Mammary epithelial cell (primary cell): ENCODE measurements at places on chromosomes 5 and 9.
A peak's percentile ranks its signal among the peaks of the same experiment; 100 is the strongest.

DNA sequence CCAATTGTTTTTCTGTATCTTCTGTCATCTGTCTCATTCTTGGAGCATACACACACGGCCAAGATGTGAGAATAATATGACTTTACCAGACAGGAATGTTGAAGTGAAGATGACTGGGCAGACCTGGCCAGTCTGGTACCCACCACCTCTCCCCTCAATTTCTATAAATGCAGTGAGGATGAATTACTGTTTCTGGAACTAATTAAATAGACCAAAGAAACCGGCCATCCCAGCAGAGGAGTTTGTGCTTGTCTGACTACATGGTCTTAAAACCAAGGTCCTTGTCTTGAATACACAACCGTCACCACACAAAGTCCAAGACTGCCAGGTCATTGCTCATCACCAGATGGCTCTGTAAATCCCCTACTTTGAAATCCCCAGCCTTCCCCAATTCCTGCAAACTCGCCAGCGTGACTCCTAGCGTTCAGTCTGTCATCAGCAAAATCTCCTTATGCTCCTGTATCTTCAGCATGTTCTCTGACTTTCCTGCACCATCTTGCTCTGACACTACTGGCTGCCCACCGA, 147.2 kb downstream of the PDE4D start:
- DNase-seq: peak; percentile 72

GRCh38 chr5:91229031-91229727, 153.9 kb downstream of the ARRDC3 start:
- DNase-seq: peak; percentile 66

DNA sequence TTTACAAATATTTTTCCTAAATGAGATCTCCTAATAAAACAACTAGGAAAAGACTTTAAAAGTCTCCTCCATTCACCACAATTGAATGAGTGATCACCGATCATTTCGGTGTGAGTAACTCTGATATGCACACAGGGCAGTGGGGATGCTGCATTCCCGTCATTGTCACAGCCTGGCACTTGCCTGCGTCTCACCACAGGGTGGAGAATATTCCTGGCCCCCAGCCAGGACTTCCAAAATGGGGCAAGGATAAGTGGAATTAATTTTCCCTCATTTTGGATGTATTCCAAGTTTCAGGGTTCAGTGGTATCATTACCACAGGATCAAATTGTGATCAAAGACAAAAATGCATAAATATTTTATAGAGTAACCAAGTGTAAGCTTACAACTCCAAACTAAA, 107.1 kb downstream of the CTNND2 start:
- DNase-seq: no peak

- no peak for DNase-seq
These were observed 101.9 kb downstream of the ADAMTS2 start for GRCh38 chr5:179243333-179243732.

DNA sequence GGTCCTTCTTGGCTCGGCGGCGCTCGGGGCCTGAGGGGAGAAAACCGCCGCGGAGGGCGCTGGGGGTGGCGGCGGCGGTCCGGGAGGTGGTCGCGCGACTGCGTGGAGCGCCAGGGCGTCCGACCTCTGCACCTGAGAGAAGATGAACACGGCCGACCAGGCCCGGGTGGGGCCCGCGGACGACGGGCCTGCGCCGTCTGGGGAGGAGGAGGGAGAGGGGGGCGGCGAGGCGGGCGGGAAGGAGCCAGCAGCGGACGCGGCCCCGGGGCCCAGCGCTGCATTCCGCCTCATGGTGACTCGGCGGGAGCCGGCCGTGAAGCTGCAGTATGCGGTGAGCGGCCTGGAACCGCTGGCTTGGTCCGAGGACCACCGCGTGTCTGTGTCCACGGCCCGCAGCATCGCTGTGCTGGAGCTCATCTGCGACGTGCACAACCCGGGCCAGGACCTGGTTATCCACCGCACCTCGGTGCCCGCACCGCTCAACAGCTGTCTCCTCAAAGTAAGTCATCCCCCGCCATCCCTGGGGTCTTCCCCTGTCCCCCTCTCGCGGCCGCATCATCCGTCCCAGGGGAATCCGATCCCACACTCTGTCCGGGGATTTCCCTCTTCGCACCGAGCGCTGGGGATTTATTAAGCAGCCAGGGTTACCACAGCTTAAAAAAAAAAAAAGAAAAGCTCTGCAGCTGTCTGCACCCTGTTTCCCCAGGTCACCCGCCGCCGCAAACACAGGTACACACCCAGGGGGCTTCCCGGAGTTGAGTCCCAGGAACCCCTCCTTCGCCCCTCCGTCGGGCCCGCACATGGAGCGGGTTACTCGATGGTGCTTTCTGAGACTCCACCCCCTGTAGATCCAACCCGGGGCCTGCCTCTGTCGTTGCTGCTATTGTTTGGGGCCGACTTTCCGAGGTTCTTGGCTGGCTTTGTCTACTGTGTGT, at the start of gene GTF3C4:
Gene GTF3C4, plus strand, starts transcription at position 8 of the 935 bp plus-strand sequence. Its CDS starts 135 bp downstream, at position 143.
- peak; percentile 37 for DNase-seq

- no peak for DNase-seq
These were observed 147.3 kb downstream of the ACTL7B start for GRCh38 chr9:108708448-108708847.

GRCh38 chr5:132751444-132751843, 4.2 kb downstream of the CCNI2 start:
- peak; percentile 33 for DNase-seq

DNA sequence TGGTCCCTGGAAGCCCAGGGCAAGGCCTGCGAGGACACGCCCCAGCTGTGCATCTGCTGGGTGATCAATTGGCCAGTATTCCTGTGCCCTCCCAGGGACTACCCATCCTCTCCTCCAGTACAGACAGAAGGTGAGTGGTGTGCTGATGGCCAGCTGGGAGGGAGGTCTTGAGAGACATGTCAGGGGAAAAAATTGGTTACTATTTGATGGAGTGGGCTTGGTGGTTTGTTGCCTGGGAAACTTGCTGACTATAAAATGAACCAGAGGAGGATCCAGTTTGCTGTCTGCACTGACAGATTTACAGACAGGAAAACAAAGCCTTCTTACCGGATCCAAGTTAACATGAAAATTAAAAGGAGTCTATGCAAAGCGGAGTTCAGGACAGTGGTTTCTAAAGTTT, 40.3 kb downstream of the MAP1B start:
- no peak for DNase-seq

DNA sequence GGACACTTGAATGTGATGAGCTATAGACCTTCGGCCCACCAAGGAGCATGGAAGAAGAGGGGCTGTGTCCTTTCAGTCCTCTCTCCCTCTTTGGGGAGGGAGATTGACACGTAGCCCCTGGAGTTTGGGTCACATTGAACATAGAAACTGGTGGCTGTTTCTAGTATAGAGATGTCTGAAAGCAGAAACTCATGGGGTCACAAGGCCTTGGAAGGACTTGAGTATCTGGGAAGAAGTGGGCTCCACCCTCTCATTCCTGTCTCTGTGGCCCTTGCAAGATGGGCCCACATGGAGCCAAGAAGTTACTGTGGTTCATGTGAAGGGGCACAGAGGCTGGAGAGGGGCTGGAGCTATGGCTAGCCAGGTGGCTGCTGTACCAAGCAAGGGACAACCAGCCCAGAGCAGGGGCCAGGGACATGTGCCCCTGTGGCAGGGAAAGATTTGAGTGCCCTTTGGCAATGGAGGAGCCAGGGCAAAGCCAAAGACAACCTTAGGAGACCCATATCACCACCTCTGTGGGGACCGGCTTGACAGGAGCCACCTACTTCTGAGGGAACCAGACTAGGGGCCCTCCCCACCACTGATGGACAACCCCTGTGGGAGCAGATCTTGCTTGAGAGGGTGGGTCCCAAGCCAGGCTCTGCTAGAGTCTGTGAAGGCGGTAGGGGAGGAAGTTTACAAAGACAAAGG, 12.8 kb upstream of the ANGPTL2 start:
- no peak for DNase-seq

GRCh38 chr5:36367524-36367923, 65.8 kb upstream of the RANBP3L start:
- no peak for DNase-seq

- DNase-seq: no peak
These were observed 151.8 kb upstream of the RUSC2 start for GRCh38 chr9:35338086-35338485.

DNA sequence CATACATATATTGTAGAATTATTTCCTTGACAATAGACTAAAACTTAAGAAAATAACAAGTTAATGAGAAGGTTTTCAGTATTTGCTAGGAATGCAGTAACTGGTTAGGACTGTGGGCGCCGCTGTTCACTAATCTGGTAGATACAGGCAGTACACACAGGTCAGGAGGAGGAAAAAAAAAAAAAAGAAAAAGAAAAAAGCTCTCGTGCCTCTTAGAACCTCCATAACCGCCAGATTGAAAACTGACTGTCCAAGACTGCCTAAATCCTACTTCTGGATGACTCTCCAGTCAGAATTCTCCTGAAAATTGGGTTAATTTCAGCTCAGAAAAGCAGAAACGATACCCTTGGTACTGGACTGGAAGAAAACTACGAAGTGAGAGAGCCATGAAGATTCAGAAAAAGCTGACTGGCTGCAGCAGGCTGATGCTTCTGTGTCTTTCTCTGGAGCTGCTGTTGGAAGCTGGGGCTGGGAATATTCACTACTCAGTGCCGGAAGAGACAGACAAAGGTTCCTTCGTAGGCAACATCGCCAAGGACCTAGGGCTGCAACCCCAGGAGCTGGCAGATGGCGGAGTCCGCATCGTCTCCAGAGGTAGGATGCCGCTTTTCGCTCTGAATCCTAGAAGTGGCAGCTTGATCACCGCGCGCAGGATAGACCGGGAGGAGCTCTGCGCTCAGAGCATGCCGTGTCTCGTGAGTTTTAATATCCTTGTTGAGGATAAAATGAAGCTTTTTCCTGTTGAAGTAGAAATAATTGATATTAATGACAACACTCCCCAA, at the start of gene PCDHGA1:
Gene PCDHGA1, plus strand, starts transcription at position 216 of the 782 bp plus-strand sequence.
- peak; percentile 32 for DNase-seq

GRCh38 chr9:127927988-127928675, 2.4 kb downstream of the PIP5KL1 start:
- DNase-seq: no peak

- DNase-seq: no peak
These were observed 590.2 kb downstream of the NR2F1-AS1 start for GRCh38 chr5:92990771-92991170.

DNA sequence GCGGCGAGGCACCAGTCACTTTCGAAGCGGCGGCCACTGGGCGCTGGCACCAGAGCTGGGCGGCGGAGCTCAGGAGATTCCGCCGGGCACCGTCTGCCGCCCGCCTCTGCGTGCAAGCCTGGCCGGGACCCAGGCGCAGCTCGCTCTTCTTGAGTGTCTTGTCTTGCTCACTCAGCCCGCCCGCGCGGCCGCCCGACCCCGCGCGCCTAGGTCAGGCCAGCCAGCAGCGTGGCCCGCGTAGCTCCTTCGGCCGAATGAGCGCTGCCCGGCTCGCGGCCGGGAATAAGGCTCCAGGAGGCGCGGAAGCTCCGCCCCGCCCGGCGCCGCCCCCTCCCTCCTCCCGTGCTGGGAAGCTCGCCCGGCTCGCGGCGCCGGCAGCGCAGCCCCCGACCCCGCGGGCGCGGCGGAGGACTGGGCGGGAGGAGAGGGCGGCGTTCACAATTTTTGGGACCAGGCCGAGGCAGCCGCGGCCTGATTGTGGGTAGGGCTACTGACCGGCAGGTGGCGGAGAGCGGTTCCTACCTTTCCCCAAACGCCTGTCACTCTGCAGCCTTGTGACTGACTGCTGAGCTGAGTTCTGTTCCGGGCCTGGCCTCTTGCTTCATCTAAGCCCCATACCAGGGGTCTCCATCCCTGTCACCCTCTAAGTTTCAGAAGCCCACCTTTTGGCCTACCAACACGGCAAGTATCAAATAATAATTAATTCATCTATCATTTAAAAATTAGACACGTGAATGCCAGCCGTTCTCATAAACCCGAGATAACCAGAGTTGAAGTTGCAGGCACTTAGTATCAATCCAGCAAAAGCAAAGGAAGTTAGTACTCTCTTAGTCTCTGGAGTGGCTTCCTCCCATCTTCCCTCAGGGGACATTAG, at the start of gene HBEGF:
Gene HBEGF, minus strand, starts transcription at position 256 of the 874 bp plus-strand sequence. CDS start 275 bp downstream, outside the sequence.
- DNase-seq: peak; percentile 89

- DNase-seq: no peak
These were observed 13.7 kb upstream of the TLX3 start for GRCh38 chr5:171295299-171295698.

DNA sequence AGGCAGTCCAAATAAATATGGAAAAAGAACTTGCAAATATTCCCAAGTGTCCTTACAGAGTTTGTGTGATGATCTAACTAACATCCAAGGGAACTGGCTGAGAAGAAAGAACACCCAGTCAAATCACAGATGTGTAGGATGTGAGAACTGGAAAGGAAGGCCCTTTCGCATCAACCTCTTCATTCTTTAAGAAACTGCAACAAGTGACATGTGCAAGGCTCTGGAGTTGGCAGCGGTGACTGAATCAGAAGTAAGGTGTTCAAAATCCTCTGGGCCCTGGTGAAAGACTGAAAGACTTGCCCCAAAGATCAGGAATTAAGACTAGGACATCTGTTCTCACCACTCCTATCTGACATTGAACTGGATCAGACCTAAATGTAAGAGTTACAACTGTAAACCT, 88.7 kb downstream of the RAPGEF1 start:
- no peak for DNase-seq

DNA sequence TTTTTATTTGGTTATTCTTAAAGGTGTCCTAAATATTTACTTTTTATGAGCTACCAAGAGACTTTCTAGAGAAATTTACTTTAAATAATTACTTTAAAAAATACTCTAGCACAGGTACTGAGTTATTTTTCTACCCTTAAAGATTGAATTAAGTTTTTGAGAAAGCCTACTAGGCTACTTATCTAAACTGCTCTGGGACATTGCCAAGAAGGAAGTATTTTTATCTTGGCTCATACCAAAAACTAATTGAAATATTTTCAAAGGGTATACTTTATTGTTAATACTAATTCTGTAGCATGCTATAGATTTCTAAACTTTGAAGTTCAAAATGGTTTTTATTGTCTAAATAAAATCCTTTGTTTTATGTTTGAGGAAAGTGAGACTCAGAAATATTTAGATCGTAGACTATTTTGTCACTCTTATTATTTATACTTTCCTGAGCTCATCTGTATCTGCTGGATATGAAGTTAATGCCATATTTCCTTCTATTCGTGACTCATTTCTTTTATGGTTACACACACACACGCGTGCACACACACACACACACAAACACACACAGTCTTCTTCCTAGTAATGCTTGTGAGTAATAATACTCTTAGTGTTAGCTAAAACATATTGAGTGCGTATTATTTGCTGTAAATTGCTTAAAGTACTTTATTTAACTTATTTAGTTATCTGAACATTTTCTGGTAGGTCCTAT, 89.5 kb downstream of the MAN2A1 start:
- DNase-seq: no peak

DNA sequence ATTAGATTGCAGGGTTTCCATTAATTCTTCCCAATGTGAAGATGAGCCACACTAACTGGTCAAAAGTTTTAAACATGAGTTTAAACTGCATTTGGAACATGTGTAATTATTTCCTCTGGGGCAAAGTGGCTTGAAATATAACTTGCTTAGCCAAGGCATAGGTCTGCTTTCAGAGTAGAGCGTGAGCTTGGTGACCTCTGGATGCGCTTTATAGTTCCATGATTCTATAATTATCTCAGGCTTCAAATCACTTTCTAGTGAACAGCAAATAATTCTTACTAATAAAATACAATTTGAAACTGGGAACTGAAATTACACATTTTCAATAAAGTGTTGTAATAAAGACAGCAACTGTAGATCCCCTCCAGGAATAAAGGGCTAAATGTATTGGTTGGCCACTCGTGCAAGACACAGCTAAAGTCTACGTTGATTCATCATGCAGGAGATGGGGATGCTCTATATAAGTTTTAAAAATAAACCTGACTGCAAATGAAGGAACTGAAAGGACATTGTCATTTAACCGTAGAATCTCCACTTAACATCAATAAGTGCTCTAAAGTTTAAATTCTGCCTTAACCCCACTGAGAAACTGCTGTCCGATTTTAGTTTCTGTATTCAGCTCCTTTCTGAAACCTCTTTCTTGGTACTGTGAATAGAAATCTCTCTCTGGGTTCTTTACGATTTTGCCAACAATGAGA, 460.0 kb downstream of the PSAT1 start:
- DNase-seq: no peak
